ENCODE measurements at places on chromosomes 13 and 19.
A peak's percentile ranks its signal among the peaks of the same experiment; 100 is the strongest.

DNA sequence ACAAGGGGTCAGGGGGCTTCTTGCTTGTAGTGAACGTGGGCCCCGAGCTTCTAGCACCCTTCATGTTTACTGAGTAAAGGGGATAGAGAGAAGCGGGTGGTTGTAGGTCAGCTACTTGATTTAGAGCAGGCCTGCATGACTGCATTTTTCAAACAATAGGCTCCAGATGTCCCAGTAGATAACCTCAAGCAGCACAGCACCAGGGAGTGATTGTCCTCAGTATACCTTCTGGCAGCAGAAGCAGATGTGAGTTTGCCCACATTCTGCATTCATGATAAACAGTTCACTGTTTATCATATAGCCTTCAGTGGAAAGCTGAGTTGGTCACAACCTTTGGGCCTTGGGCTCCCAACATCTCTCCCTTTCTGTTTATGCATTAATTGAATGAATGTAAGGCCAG lies 4.8 kb downstream of the ZNF439 start:
- no peak for DNase-seq

- DNase-seq: peak; percentile 82
Observed at GRCh38 chr19:3821857-3822364, 35.7 kb upstream of the MATK start.

- no peak for DNase-seq
Observed at GRCh38 chr19:8097198-8097597, 44.6 kb downstream of the CCL25 start.

DNA sequence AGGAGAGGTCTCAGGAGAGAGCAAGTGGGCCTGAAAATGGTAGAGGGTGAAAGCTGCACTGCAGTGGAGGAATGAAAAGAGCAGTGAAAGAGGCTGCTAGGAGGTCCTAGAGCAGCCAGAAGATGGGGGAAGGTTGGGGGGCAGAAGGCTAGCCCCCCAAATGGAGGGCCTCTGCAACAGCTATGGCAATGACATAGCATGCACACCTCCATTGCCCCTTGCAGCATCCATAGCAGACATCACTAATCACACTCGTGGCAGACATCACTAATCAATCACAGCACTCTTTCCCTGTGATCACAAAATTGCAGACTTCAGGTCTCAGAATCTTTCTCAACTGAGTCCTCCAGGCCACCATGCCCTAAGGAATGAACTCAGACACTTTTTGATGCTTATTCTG lies 21.9 kb downstream of the CCL25 start:
- no peak for DNase-seq

GRCh38 chr19:52922841-52923777 lies at the start of gene ZNF888:
Gene ZNF888 (minus strand): TSS chr19:52923428. CDS start chr19:52917873, 5,555 bp downstream.
- DNase-seq: peak; percentile 73

- no peak for DNase-seq
Observed at GRCh38 chr13:47798194-47798593, 202.9 kb downstream of the SUCLA2 start.

- DNase-seq: no peak
Observed at GRCh38 chr19:11421371-11422098, 2.4 kb upstream of the RGL3 start.

DNA sequence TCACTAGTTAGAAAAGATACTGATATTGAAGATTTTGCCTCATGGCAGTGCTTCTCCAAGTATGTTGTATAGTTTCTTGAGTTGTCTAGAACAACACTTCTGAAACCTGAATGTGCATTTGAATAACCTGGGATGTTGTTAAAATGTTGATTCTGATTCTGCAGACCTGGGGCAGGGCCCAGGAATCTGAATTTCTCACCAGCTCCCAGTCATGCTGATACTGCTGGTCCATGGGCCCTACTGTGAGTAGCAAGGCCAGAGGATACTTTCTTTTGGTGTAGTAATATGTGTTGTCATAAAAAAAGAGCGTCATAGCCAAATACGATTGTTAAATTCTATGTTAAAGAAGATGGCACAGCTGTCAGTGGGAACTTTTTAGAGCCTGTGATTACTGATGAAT lies 41.6 kb upstream of the C1QTNF9 start:
- DNase-seq: no peak

DNA sequence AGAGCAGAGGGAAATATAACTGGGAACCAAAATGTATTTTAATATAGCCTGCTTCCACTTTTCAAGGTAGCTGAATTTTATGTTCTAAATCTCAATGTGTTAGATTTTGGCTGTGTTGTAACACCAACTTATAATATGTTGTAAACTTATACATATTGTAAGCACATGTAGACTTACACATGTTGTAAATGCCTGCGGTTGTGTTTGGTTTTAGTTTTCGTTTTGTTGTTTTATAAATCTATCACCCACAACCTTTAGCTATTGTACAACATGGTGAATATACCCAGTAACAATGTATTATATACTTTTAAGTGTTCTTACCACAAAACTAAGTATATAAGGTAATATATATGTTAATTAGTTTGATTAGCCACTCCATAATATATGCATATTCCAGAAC lies 15.6 kb downstream of the KCTD4 start:
- DNase-seq: no peak

DNA sequence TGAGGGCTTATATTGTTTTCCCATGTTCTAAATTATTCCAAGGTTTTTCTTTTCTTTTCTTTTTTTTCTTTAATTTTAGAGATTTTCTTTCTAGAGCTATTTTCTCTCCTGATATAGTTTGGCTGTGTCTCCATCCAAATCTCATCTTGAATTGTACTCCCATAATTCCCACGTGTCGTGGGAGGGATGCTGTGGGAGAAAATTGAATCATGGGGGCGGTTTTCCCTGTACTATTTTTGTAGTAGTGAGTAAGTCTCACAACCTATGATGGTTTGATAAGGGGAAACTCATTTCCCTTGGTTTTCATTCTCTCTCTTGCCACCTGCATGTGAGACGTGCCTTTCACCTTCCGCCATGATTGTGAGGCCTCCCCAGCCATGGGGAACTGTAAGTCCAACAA lies 1906.4 kb upstream of the PRR20A start:
- no peak for DNase-seq

DNA sequence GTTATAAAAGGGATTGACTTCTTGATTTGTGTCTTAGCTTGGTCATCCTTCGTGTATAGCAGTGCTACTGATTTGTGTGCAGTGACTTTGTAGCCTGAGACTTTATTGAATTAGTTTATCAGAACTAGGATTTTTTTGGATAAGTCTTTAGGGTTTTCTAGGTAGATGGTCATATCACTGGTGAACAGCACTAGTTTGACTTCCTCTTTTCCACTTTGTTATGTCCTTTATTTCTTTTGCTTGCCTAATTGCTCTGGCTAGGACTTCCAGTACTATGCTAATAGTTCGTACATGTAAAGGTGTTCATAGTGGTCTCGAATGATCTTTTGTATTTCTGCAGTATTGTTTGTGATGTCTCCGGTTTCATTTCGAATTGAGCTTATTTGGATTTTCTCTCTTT lies 145.4 kb downstream of the DNAJC3 start:
- DNase-seq: no peak

DNA sequence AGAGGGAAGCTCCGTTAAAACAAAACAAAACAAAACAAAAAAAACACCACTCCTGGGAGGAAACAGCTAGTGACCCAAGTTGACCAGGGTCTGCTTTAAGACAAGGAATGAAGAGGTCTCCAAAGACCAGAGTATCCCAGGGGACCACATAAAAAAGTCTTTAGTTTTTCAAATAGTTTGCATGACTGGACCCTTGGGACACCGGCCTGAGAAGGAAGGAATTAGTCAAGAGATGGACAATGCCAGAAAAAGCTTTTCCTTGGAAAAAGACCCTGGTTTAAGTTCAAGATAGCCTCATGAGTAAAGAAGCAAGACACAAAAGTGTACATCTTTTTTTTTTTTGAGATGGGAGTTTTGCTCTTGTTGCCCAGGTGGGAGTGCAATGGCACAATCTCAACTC lies 12.5 kb upstream of the PNMA8B start:
- no peak for DNase-seq

DNA sequence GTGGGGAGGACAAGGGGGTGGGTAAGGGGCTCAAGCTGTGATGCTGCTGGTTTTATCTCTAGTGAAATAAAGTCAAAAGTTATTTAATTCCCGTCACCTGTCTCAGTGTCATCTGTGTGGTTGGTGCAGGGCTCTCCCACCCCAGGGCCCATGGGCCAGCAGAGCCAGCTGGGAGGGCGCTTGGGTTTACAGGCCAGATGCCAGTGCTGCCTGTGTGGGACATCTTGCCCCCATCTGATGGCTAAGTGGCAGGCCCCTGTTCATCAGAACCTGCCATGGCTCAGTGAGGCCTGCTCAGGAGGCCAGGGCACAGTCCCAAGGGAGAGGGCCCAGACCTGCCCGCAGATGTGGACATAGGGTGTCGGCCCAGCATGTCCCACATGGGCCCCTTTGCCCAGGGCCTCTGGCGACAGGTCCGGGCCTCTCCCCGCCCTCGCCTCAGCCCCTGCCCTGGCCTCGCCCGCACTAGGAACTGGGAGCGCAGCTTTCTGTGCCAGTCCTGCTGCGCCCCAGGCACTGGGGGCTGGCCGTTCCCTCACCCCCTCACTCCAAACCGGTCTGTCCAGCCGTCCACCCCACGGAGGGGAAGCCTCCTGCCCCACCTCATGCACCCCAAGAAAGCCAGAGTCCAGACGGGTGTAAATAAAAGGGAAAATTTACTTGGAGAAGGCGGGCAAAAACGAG lies 5.3 kb downstream of the ZNF296 start:
- DNase-seq: no peak

- no peak for DNase-seq
Observed at GRCh38 chr13:100824366-100824765, 149.8 kb upstream of the TMTC4 start.

DNA sequence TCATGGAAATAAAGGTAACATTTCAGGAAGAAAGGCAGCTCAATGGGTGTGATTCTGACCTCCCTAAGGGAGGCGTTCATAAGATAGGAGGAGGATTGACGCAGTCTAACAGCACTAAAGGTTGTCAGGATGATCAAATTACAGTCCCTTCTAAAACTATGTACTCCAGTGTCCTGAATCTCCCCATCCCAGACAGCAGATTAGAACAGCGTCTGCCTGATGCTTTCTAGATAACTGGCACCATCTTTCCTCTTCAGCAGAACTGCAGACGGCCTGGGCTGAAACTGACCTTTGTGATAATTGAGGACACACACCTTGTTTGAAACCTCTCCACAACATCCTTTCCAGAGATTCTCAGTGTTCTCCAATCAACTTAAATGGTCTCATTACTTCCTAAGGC lies 25.5 kb upstream of the SACS start:
- DNase-seq: no peak

GRCh38 chr19:46975011-46975924 lies 44.4 kb upstream of the NPAS1 start:
- no peak for DNase-seq

GRCh38 chr13:104014803-104015645 lies 948.8 kb upstream of the SLC10A2 start:
- no peak for DNase-seq

DNA sequence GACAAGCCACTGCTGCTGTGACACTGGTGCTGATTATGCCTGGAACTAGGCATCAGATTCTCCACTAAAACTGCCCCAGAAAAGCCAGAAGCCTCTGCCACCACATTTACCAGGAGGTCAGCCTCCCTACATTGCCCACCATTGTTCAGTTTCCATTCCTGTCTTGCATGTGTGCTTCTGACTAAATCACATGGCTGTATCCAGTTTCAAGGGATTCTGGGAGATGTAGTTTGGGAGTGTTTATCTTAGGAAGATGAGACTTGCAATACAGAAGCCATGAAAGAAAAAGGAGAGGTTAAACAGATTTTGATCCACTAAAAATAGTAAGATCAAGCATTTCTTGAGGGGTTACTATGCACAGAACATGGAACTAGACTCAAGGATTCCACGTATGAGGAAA lies 40.7 kb upstream of the SERPINE3 start:
- no peak for DNase-seq

- no peak for DNase-seq
Observed at GRCh38 chr13:110215606-110216005, 91.4 kb downstream of the COL4A1 start.

GRCh38 chr13:99045396-99045795 lies 67.5 kb upstream of the DOCK9 start:
- no peak for DNase-seq

- no peak for DNase-seq
Observed at GRCh38 chr13:62320129-62321108, 904.8 kb upstream of the PCDH20 start.

DNA sequence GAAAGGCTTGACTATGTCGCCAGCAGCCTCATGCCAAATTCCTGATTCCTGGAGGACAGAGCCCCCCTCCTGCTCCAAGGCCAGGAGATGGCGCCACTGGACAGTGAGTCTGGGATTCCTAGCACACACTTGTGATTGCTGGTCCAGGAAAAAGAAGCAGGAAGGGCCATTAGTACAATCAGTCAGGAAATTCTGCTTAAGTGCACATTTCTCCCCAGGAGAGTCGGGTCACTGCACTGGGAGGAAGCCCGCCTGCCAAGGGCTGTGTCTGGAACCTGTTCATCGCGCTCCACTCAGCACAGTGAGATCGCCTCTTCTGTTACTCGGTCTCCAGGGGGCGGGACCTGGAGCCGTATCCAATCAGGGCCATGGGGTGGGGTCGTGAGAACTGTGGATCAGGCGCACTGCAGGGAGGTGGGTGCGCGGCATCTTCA lies 65.1 kb downstream of the ZNF823 start:
- peak; percentile 17 for DNase-seq

GRCh38 chr19:13756210-13756609 lies 8.1 kb upstream of the MRI1 start:
- DNase-seq: no peak

DNA sequence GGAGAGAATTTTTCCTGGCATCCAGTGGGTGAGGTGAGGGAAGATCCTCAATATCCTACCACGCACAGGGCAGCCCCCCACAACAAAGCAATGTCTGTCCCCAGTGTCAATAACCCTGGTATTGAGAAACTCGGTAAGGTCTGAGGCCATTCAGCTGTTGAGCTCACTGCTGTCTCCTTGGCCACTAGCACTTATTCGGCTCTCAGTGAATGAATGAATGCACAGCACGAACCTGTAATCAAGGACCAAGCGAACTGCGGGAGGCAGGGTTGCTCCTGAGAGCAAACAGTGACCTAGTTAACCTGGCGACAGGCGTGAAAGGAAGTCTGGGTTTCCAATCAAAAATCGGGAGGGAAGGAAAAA lies 640 bp downstream of the ZSCAN5A start:
- no peak for DNase-seq

DNA sequence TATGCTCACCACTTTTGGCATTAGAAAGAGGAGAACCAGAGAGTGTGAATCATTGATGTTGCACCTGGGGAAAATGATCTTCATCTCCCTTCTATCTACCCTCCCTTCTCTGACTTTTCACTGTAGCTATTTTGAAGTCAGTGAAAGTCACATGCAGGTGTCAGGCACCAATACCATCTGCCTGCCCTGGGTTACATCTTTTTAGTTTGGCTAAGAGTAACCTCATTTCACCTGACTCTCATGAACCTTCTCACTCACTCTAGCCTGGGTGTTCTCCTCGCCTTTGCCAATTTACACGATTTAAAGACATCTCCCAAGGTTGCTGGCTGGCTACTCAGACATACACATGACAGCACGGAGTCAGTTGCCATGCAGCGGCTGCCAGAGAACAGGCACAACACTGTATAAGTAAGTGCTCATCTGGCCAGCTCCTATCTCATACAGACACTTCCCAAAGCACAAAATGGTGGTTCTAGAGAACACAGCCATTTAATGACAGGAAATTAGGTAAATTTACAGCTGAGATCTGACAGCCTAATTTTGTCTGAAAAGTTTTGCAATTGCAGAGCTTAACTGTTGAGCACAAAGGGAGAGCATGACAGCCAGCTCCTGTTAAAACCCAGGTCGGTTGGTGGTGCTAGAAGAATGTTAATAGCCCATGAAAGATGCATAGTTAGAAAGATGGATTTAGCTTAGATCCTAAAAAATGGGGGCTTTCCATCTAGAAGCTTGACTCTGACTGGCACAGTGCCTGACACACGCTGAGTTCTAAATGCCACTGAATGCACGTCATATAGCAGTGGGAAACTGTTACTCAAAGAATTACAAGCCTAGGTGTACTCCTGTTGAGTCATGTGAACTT lies 32.5 kb downstream of the LCP1 start:
- DNase-seq: no peak
